ENCODE measurements at places on chromosomes 3 and 15.

DNA sequence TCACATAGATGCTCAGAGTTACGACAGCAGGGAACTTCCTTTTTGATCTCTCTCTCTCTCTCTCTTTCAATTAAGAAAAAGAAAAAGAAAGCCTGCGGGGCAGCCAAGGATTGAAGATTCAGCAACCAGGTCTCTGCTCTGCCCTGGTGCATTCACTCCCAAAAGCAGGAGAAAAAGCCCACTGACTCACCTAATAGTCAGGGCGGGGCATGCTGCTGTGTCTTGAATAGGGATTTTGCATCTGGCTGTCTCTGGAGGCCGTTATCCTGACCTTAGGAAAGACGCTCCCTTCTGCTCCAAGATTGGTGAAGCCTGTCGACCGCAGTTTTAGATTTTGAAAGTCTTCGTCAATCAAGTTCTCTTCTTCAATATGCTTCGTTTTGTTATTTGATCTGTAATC, 20.8 kb upstream of the ITGB5 start:
- no peak for DNase-seq

DNA sequence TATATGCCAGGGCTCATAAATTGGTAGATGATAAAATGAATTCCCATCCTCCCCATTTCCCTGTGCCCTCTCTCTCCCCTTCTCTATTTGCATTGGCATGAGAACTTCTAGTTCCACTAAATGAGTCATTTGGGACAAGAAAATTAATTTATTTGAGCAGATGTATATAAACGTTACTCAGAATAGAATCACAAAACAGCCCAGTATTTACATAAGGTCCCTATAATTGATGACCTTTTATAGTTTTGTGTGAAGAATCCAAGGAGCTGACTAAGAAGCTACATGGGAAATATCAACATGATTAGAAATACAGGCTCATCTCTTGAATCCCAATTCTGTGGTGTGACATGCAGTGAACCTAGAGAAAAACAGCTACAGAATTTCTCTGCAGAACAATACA, 617.7 kb upstream of the NR2F2 start:
- DNase-seq = no peak

GRCh38 chr3:178671791-178672190, 135.6 kb downstream of the KCNMB2 start:
- no peak for DNase-seq

DNA sequence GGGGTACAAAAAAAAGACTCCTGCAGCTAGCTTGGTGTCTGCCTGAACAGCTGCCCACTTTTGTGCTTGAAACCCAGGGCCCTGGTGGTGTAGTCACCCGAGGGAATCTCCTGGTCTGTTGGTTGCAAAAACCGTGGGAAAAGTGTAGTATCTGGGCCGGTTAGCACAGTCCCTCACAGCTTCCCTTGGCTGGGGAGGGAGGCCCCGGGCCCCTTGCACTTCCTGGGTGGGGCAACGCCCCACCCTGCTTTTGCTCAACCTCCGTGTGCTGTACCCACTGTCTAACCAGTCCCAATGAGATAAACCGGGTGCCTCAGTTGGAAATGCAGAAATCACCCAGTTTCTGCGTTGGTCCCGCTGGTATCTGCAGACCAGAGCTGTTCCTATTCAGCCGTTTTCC, 211.7 kb upstream of the ZPLD1 start:
- DNase-seq = no peak

DNA sequence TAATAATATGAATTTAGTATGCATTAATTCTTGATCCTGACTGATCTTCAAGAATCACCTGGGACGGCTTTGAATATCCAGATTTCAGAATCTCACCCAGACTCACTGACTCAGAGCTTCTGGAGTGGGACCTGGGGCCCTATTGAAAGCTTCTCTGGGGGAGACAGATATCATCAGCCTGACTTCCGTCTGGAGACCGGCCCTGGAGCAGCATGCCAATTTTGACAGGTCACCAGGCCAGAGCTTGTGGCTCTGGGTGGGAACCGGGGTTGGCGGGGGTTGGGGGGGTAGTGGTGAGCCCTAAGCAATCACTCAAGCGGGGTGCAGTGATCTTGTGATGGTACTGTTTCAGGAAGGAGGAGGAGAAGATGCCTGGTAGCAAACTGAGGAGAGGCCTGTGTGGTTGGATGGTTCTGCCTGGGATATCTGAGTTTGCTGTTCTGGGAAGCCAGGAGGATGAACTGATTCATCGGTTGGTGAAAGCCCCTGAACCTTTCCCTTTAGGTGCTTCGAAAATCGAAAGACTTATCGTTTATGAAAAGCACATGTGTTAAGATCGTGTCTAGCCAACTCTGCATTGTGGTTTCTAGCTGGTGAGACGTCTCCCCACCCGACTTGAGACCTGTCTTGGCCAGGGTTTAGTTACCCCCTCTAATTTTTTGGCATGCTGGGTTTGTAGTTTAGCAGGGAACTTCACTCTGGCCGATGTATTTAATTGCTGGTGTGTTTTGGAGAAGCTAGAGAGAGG, 263.9 kb upstream of the C2CD4B start:
- no peak for DNase-seq

DNA sequence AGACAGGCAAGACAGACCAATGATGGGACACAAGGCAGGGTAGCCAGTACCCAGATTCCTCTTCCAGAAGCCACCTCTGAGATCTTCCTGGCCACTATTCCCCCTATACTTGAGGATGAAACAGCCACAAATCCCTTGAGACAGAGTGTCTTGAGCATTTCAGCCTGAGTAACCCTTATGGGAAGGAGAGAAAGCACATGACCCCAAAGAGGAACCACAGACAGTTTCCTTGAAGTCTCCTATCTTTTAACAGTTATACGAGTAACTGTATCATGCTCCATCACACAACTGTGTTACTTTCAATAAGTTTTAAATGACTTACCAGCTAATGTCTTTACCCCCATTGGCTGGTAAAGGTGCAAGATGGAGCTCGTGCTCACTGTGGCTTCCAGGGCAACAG, 9.3 kb downstream of the VIPR1 start:
- no peak for DNase-seq

DNA sequence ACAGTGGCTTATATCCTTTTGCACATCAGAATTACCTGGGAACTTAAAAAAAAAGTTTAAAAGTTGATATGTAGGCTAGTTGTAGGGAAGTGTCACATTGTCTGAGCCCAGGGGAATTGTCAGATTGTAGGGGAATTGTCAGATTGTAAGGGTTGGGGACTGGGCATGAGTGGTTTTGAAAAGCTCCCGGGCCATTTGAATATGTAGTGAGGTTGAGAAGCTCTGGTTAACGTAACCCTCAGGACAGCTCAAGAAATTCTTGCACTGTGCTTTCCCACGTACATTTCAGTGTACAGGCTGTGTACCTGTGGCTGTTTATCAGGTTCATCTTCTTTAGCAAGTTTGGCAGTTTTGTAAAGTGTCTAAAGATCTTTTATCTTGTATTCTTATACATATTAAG, 107.0 kb downstream of the FNDC3B start:
- no peak for DNase-seq

DNA sequence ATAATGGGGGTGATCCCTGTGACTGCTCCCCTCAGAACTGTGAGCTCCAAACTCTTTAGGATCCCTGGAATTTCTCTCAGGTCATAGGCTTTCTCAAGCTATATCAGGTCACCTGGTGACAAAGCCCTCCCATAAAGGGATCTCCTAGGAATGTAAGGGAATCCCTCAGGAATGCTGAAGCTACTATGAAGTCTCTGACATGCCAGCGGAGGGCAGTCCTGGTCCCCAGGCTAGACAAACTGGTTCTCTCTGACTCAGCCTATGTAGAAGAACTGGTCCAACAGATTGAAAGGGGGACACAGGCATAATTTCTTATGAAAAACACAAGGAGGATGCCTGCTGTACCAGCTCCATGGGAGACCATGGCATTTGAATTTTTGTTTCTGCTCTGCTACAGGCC, 6.7 kb downstream of the LPCAT4 start:
- DNase-seq = no peak

DNA sequence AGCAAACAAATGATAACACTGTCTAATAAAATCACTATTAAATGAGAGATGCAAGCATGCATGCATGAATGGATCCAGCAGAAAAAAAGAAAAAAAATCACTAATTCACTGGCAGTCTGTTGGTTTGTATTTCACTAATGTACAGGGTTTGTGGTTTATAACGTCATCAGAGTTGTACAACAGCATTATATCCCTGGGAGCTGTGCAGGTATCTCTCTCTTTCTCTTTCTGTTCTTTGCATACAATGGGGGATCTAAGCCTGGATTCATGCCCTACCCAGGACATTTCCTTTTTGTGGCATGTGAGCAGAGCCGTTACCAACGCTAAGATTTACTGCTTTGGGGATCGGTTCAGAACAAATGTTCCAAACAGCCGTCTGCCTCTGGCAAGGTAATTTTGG, 229.5 kb downstream of the SOX2 start:
- DNase-seq = no peak

DNA sequence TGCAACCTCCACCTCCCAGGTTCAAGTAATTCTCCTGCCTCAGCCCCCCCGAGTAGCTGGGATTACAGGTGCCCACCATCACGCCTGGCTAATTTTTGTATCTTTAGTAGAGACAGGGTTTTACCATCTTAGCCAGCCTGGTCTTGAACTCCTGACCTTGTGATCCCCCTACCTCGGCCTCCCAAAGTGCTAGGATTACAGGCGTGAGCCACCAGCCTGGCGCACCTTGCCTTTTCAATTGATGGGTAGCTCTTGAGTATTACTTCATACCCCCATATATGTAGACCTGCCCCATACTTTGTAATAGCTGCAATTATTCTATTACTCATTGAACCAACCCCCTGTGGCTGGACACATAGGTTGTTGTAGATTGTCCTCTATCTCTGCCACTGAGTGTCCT, 101.3 kb downstream of the LRRK1 start:
- peak; percentile 8 for DNase-seq

- DNase-seq = no peak
These were observed 13.7 kb downstream of the SH3BP5 start for GRCh38 chr3:15318661-15319060.

DNA sequence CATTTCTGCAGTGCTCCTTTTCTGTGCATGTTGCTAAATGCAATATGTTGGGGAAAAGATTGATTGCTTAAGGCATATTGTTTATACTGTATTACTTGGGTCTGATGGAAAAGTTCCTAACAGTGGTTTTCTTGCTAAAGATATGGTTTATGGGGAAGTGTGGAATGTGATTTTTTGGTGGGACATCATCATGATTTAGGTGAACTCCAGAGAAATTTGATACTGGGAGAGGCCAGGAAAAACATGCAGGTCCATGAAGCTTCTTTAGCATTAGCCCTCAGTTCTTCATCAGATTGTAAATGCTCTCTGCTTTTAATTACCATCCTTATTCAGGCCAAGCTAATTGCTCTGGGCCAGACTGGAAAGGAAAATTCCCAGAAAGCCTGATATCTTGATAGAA, 147.5 kb downstream of the LRTM1 start:
- DNase-seq = no peak

DNA sequence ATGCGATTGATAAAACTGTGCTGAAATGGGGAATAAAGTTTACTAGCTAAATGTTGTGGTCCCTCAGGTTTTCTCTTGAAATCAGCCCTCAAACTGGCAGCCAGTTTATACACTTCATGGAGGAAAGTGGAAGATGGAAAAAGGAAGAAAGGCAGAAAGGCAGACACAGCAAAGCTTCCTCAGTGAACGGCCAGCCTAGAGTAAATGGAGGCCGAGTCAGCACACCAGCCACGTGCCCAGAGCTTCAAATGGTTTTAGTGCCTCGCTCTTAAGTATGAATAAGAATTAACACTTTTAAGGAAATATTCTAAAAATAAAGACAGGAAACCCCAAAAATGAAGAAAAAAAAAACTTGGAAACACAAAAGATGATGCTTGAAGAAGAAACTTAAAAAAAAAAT, 48.3 kb downstream of the GNB4 start:
- no peak for DNase-seq

DNA sequence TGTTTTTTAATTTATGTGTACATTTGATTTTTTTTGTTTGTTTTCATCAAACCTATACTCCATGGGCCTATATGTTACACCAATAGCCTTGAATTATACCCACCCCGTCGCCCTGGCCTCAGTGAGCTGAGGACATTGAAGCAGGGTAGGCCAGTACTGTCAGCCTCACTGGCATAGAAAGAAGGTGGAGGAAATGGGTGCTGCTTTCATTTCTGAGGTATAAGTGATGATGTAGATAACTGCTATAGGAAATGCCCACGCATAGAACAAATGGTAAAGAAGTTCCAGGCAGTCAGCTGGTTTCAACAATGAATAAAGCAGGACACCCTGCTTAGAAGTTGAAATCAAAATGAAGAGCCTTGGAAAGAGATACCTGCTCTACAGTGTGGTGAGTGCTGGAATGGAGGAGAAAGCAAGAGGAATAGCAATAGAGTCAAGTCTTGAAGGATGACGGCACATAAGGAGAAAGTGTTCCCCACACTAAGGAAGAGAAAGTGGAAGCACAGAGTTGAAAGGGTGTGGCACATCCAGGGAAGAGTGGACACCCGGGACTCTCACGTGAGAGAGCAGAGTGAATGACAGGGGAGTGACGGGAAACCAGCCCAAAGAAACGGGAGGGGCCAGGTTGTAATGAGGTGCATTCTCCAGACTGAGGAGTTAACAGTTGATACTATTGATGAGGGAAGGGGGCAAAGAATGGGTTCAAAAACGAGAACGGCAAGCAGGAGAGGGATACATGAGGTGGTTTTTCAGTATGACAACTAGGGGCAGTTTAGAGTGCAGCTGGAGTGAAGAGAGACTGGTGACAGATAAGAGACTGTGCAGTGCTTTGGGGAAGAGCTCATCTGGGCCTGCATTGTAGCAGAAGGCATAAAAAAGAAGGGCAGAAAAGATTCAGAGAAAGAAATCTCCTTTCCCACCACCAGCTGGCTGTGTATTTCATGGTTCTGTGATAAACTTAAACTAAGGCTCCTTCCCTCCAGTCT, 70.5 kb downstream of the KLHL25 start:
- no peak for DNase-seq

DNA sequence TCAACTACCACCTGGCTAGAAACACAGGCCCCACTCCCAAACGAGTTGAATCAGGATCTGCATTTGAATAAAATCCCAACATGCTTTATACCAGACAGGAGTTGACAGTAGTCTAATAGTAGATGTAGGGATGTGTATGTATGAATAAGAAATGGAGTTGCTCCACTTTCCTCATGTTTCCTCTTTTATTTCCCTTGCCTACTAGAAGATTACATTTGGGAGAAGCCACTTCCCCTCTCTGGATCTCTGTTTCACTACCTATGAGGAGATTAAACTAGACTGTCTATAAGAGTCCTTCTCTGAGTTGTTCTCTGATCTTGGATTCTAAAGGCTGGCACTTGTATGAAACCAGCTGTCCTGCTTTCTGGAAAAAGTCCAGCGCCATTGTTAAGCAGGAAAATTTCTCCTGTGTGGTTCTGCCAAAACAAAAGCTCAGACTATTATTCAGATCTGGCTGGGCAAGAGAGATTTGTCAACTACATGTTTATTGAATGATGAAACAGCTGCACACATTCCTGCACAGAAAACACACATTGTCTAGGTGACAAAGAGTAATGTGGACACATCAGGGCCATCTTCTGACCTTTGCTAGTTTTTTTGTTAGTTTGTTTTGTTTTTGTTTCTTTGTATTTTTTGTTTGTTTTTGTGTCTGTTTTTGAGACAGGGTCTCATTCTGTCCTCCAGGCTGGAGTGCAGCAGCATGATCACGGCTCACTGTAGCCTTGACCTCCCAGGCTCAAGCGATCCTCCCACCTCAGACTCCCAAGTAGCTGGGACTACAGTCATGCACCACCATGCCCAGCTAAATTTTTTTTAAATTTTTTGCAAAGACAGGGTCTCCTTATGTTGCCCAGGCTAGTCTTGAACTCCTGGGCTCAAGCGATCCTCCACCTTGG, 29.9 kb downstream of the ACP3 start:
- no peak for DNase-seq
